ENCODE measurements at places on chromosomes 4 and X.
A peak's percentile ranks its signal among the peaks of the same experiment; 100 is the strongest.

- no peak for DNase-seq
These were observed 35.7 kb downstream of the DDX53 start for GRCh38 chrX:23035493-23035892.

DNA sequence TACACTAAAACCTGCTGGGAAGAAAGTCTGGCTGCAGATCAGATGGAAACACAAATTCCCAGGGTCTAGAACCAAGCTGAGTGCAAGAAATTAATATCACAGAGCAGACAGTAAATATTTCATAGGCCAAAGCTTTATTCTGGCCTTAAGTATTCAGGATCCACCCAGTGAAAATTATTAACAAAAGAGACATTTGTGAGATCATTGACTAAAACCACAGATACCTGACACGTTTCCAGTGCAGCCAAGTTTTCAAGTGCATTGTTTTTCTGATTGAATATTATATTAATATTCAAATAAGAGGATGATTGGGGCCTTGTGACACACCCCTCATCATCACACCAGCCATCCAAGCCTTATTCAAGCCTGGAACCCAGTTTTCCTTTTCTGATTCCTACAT lies 10.3 kb downstream of the ELOVL6 start:
- no peak for DNase-seq

- no peak for DNase-seq
These were observed 52.4 kb upstream of the TRIM2 start for GRCh38 chr4:153151535-153152455.

DNA sequence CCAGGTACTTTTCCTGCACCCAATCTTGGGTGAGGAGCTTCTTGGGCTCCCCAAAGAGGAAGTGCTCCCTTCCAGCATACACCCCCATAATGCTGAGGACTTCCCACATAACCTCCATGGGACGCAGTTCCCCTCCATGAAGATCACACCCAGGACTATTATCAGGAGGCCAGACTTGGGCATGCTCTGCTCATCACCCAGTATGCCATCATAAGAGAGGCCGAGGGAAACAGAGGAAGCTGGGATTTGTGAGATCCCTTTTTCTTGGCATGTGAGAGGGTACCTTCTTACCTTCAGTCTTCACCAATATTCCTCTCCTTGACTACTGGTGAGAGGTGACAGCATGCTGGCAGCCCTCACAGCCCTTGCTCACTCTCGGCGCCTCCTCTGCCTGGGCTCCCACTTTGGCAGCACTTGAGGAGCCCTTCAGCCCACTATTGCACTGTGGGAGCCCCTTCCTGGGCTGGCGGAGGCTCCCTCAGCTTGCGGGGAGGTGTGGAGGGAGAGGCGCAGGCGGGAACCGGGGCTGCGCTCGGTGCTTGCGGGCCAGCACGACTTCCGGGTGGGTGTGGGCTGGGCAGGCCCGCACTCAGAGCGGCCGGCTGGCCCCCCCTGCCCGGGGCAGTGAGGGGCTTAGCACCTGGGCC lies 15.7 kb upstream of the HSFX1 start:
- DNase-seq, result no peak

- DNase-seq, result no peak
These were observed 271.3 kb upstream of the FAT4 start for GRCh38 chr4:125043486-125043885.

DNA sequence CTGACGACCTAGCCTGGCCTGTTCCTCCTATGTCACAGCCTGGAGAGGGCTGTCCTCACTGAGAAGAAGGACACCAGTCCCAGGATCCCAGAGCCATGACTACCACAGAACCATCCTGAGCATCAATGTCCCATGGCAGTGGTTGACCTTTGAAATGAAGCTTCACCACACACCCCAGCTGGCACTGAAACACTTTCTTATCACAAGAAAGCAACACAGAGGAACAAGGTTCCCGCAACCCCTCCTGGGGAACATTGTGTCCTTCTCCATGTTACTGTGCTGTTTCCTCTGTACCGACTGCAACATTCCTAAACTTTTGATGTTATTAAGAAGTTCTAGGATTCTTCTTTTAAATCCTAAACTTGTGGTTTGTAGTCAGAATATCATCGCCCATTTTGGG lies 21.2 kb upstream of the FAM156A start:
- no peak for DNase-seq

- DNase-seq, result peak; percentile 5
These were observed 441.7 kb upstream of the RASGEF1B start for GRCh38 chr4:81913427-81913879.

DNA sequence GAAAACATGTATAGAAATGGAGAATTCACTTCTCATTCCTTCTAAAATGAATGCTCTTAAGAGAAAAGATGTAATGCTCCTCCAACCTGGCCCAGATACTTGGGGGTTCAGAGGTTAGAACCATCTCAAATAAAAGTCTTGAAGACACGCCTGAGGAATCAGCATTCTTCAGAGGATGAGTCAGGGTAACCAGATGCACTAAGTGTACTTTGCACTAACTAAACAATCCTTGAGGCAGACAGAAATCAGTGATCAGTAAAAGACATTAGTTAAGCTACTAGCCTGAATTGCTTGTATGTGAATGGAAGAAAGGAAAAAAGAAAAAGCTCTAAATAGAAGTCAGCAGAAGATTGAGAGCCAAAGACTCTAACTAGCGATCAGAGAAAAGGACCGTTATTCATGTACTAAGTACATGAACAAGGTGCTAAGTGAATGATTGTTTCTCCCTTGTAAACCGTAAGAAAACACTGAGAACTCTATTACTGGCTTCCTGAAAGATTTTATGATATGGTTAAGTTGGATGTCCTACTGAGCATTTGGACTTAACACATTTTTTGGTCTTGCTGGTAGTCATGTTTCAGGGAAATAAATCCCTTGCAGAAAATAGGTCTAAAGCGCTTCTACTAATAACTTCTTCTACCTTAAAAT lies 738.3 kb downstream of the STPG2 start:
- DNase-seq, result no peak

DNA sequence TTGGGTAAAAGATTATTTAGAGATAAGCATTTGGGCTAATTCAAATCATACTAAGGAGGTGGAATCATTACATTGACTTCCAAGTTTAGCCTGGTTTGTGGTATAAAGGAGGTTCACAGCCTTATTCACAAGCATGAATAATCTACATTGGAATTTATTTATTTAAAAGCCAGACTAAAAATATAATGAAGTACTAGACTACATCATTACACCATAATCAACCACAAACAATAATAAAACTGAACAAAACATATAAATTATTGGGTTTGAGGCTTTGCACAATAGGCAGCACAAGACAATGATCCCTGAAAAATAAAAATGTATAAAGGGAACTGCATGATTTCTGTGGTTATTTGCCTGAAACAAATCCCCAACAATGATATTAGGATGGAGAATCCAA lies 314.0 kb downstream of the GBA3 start:
- DNase-seq, result no peak

DNA sequence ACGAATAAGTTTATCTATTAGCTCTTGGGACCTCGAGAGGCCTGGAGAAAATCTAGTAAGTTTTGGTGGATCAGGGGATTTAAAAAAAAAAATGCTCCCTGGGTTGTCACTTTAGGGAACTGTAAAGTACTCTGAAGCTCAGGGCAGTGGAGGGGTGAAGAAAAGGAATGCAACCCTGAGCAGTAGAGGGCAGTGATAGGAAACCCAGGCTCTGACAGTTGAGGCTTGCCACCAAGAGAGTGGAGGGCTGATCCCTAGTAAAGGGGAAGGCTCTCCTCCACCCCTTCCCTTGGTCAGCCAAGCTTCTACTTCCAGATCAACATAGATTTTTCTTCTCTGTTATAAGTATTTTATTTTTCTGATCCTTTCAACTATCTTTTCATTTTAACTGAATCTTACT lies 73.1 kb downstream of the FBXO8 start:
- DNase-seq, result no peak

DNA sequence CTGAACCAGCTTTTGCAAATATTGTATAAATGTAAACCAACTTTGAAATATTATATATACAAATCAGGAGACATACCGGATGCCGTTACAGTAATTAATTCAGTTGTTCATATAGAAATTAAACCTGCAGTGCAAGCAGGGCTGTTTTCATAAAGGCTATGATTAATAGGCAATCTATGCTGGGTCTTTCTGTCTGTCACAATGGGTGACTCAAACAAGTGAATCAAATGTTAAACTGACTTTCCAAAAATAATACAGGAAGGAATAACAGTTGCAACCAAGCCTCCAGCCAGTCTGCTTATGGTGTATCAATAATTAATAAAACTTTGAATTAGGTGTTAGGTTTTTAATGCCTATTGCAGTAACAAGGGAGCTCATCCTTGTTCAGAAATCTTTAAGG lies 43.9 kb downstream of the GABRB1 start:
- no peak for DNase-seq

DNA sequence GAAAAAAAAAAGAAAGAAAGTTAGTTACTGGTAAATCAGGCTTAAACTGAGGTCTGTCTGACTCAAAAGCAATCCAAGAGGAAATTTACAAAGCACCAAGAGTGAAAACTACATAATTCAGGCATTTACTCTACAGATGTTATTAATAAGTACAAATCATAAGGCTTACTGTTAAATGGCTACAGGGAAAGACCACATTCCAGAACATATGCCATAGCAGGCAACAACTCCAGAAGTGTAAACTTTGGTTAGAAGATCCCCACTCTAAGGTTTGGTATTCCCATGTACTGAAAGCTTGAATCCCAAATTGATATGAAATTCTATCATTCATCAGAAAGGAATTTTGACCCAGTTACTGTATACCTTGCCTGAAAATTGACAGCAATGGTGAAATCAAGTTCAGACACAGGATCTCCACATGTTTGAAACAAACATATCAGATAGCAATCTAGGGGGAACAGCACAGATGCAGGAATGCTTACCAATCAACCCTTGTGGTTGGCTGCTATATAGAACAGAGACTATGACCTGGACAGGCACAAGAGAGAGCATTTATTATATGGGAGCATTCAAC lies 6.6 kb downstream of the USP26 start:
- no peak for DNase-seq

DNA sequence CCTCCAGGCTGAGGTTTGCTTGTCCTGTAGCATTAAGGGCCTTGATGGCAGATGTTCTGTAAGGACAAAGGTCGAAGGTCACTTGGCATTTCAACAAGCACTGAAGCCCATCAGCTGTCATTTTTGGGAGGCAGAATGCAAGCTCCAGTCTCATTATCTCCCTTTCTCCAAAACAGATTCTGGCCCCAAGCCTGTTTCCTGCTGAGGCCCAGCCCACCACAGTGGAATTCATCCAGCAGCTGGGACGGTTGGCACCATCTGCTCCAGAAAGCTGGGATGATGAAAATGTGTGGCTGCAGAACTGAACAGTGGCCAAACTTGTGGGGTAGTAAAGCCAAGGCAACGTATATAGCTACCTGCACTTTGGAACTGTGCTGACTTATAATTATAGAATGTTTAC lies 17.7 kb upstream of the PPEF2 start:
- no peak for DNase-seq

- DNase-seq, result no peak
These were observed 20.4 kb downstream of the PIN4 start for GRCh38 chrX:72201836-72202536.

- no peak for DNase-seq
These were observed 13.8 kb downstream of the MGARP start for GRCh38 chr4:139266208-139266582.

DNA sequence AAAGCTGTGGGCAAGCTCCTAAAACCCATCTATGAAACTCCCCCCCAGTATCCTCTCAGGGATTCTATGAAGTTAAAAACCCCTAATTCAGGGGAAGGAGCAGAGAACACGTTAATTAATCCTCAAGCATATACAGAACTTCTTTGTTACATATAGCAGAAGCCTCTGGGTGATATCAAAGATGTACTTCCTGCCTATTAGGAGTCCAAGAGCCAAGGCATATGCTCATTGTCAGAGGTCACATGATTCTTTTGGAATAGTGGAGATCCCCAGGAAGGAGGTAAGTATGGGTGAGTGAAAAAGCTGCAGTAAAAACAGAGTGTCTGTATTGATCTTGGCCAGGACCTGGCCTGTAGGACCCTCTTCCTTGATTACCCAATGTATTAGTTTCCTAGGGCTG lies 2.9 kb upstream of the SPARCL1 start:
- DNase-seq, result no peak

GRCh38 chrX:140439476-140439875 lies 65.4 kb downstream of the SOX3 start:
- DNase-seq, result no peak

DNA sequence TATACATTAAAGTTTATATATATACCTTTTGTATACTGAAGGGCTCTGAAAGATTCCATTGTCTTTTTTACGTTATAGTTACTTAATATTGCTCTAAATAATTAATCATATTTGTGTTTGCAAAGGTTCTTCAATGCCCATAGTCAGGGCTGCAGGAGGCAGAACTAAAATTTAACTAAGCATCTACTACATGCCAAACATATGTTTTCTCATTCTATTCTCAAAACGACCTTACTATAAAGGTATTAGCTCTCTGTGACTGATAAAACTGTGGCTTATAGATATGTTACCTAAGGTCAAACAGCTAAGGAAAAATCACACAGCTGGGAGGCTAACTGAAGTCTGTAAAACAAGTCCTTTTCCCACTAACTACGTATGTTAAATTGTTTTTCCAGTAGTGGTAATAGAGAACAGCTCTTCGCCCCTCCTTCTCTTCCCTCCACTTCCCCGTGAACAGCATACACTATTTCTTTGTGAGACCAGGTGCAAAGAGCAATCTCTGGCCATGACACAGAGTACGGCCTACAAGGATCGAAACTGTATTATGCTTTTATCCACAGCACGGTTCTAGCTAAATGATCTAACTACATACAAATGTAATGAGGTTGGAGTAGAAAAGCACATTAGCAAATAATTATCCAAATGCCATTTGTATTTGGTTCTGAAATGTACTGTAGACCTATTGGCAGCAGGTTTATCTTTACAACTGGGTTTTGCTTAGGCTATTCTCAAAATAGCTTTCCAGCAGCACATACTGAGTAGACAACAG lies 1.7 kb downstream of the CNOT6L start:
- DNase-seq, result no peak

GRCh38 chr4:86670756-86671155 lies 76.6 kb downstream of the PTPN13 start:
- no peak for DNase-seq

DNA sequence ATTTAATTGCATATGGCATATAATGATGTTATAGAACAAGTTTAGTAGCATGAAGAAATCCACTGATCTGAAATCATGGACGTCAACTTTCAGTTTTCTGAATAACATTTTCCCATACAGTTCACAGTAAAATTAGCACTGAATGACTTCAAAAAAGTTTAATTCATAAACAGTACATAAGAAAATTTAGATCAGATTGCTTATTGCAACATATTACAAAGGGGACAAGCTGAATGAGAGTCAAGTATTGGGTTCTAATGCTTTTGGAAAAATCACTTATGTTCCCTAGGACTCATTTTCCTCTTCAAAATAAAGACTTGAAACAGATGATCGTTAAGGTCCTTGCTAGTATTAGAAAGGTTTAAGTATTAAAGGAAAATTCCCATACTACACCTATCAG lies 898.3 kb upstream of the INTU start:
- no peak for DNase-seq

- no peak for DNase-seq
These were observed 354.9 kb downstream of the DHRSX start for GRCh38 chrX:2145692-2146367.
